ENCODE measurements at places on chromosomes 16 and 17. TPM values are rescaled to one million over a fixed set of nuclear protein-coding genes. Genes with fewer than 3 reads are reported as not detected.

The GLG1 gene
- total RNA-seq: 66.5 TPM

The NPIPB4 gene
- 247 TPM for total RNA-seq

The SCGB1C2 gene
- not detected for total RNA-seq

The PRSS22 gene
- not detected for total RNA-seq

The KCNG4 gene
- total RNA-seq: not detected

The LPCAT2 gene
- total RNA-seq: 1.5 TPM

The PDE6G gene
- total RNA-seq: 8.7 TPM

The ITGA3 gene
- 18.0 TPM for total RNA-seq

The DYNLRB2 gene
- not detected for total RNA-seq

The HOXB1 gene
- total RNA-seq: not detected

The CLEC3A gene
- total RNA-seq: not detected

The INCA1 gene
- 0.37 TPM for total RNA-seq

The AKAP1 gene
- total RNA-seq: 53.8 TPM

All from activated T-helper 1 cell treated with anti-CD3 and anti-CD28 coated beads, Interleukin-12 subunit alpha, Interleukin-12 subunit beta, Interleukin-2, Interleukin-4 antibody, amounts not matched to agents 30 ng/mL and 10 ng/mL and 1 ng/mL, durations not matched to agents 14 hours and 24 hours and 36 hours (primary cell).